ENCODE measurements at places on chromosomes 1 and 21.

DNA sequence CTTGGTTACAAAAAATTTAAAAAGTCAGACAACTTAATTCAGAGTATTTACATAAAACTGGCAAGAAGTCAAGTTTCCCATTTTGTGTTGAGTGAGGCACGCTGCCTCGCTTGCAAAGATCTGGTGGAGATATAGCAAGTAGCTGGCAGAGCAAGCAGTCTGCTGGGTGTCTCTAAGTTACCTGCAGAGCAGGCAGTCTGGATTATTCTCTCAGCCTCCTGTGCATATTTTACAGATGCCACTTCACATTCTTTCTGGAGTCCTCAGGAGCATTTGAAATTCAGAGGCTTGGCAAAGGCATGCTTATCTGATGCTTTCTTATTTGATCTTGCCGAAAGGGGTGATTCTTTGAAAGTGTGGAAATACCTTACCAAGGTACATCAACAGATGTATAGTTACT lies 640.4 kb upstream of the ADGRL4 start:
- no peak for DNase-seq

DNA sequence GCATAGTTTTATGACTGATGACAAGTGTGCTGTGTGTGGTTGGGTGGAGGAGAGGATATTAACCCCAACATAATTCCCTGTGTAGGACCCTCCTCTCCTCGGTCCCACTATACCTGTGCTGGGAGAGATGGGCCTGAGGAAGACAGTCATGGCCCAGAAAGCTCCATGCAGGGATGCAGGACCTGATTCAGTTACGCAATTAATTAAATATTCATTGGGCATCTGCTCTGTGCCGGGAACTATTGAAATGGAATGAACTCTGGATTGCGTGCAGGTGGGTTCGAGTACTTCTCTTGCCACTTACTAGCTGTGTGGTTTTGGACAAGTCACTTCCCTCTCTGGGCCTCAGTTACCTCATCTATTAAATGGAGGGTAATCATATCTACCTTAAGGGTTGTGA lies 74.6 kb downstream of the CD247 start:
- DNase-seq: peak; percentile 19

GRCh38 chr1:59016390-59016789 lies 232.5 kb upstream of the JUN start:
- no peak for DNase-seq

DNA sequence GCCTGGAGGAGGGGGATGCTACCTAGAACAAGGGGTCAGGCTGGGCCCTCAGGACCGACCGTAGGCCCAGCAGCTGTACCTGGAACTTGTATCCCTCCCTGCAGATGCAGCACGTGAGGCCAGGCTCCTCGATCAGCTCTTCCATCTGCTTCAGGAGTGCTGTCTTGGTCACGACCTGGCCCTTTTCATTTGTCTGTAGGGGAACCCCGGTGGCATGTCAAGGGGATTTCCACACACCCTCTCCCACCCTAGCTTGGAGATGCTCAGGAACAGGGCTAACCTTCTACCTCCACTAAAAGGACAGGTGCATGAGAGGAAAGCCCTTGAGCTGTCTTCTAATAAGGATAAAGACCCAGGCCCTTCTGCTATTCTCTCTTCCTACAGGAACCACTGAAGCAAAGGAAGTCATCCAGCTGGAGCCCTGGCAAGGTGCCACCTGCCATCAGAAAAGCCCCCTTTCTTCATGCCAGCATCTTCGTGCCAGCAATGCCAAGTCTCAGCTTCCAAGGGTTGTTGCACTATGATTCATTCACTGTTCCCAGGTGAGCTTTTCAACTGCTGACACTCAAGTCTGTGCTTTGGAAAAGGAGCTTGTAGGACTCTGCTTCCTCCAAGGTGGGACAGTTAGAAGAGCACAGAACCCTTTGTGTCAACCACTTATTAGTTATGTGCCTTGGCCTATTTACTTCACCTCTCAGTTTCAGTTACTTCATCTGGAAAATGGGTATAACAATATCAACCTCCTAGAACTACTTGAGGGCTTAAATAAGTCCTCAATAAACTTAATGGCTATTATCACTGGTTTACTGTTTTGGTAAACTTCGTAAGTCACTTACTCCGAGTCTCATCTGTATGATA lies 122.1 kb downstream of the UBR4 start:
- no peak for DNase-seq

DNA sequence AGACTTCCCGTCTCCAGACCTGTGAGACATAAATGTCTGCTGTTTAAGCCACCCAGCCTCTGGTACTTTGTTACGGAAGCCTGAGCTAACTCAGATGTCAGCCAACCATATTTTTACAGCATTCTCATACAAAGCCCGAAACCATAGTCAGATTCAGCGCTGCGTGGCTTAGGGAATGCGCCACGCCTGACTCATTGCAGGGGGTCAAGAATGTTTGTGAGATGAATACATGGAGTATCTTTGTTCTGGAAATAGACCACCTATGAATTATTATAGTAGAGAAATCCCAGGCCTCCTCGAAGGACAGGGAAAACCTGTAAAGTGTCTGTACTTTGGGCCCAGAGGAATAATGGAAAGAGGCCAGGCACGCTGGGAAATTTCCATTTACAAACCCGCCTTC lies 434.8 kb downstream of the CAMTA1 start:
- no peak for DNase-seq

DNA sequence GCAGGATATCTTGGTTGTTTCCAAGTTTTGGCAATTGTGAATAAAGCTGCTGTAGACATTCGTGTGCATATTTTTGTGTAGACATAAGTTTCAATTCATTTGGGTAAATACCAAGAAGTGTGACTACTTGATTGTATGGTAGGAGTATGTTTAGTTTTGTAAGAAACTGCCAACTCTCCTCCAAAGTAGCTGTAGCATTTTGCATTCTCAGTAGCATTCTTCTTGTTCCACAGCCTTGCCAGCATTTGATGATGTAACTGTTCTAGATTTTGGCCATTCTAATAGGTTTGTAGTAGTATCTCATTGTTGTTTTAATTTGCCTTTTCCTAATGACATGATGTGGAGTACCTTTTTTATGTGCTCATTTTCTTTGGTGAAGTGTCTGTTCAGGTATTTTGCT lies 38.6 kb upstream of the PLA2G4A start:
- no peak for DNase-seq

- DNase-seq: peak; percentile 66
Measured at GRCh38 chr1:43285269-43285990, at the start of gene C1orf210. TSS of gene C1orf210 (minus strand) at chr1:43285581. CDS start at chr1:43283270, 2,311 bp downstream.

Measured in left lobe of liver (tissue), 2 donors.